ENCODE measurements at places on chromosomes 4 and X. TPM values are rescaled to one million over a fixed set of nuclear protein-coding genes. Genes with fewer than 3 reads are reported as not detected.

GLRA3 gene
- total RNA-seq: 0.22 TPM

COX7B2 gene
- not detected for total RNA-seq

CLIC2 gene
- 0.15 TPM for total RNA-seq

F8A3 gene
- 14.8 TPM for total RNA-seq

CXCL13 gene
- not detected for total RNA-seq

NUP62CL gene
- 3.2 TPM for total RNA-seq

DOCK11 gene
- total RNA-seq: 83.2 TPM

SHOX gene
- not detected for total RNA-seq

NSUN7 gene
- total RNA-seq: 33.1 TPM

LNX1 gene
- total RNA-seq: not detected

SMIM10 gene
- 0.37 TPM for total RNA-seq

AFM gene
- not detected for total RNA-seq

ABHD18 gene
- total RNA-seq: 18.3 TPM

ARHGAP6 gene
- total RNA-seq: 2.1 TPM

SYN1 gene
- not detected for total RNA-seq

HTT gene
- total RNA-seq: 182 TPM

OPN1MW2 gene
- not detected for total RNA-seq

COPS4 gene
- 32.8 TPM for total RNA-seq

NCBP2L gene
- not detected for total RNA-seq

CCDC149 gene
- not detected for total RNA-seq

LEF1 gene
- total RNA-seq: 1.6 TPM
